ENCODE measurements at places on chromosomes 7 and 10.

GRCh38 chr10:70315815-70316214, 32.0 kb upstream of the NPFFR1 start:
- peak; percentile 21 for DNase-seq

DNA sequence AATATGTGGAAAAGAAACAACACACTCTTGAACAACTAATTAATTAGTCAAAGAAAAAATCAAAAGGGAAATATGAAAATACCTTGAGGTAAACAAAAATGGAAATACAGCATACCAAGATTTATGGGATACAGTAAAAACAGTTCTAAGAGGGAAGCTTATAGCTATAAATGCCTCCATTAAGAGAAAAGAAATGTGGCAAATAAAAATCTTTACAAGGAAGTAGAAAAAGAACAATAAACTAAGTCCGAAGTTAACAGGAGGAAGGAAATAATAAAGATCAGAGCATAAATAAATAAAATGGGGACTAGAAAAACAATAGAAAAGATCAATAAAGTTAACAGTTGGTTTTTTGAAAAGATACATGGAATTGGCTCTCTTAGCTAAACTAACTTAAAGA, 267.8 kb upstream of the NRP1 start:
- DNase-seq = no peak

GRCh38 chr10:19832699-19833098, 16.5 kb downstream of the PLXDC2 start:
- DNase-seq = no peak

- DNase-seq = peak; percentile 72
These were observed 34.0 kb upstream of the PDGFA start for GRCh38 chr7:553636-554111.

DNA sequence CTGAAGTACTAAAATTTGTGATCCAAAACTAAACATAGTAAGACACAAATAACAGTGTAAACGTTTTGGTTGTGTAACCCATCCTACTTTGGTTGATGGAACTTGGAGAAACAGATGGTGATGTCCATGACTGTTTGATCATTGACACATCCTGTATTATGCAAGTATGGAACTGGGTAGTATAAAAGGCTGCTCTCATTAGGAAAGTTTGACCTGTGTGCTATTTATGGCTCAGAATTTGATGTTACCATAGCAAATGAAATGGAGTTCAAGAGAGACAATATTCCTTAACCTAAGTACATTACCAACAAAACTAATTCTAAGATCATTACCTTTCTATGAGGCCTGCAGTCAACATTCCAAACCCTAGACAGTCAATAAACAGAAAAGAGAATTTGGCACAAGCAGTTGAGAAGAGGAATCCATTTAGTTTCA, 39.9 kb downstream of the DKK1 start:
- no peak for DNase-seq

DNA sequence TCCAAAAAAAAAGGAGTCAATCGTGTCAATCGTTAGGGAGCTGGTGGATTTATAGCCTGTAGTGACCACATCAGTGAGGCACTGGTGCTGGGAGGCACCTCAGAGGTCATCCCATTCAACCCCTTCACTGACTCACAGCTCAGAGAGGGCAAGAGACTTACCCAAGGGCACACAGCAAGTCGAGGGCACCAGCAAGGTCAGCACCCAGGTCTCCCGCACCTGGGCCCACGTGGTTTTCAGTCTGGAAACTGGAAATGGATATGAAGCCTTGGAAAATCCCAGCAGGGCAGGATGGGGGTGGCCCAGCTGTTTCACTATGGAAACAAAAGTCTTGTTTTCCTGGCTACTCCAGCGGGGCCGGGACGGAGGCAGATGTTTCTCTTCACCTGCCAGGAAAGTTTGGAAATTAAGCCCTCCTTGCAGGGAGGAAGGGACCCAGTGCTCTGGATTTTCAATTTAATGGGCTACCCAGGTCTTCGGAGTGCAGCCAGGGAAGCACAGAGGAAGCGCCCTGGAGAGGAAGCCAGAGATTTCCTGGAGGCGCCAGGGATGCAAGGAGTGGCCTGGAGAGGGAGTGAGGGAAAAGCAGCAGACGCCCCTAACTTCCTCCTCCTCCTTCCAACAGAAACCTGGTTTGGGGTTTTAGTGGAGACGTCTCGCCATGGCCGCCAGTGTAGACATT, 157.2 kb upstream of the TNRC18 start:
- peak; percentile 78 for DNase-seq

DNA sequence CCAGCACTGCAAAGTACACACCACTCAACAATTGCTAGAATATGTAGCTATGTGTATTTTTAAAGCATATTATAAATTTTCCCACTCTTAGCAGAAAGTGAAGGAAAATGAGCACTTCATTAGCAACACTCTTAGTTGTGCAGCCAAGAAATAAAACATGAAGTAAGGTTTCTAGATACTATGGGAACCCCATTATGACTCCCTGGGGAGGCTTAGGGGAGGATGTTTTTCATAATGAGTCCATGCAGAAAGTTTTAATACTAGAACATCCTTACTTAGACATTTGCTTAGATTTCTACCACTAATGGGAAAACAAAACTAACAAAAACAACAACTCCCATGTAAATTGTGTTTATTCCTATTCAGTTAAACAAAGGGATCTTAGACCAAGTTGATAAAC, 148.4 kb upstream of the HDAC9 start:
- peak; percentile 37 for DNase-seq

DNA sequence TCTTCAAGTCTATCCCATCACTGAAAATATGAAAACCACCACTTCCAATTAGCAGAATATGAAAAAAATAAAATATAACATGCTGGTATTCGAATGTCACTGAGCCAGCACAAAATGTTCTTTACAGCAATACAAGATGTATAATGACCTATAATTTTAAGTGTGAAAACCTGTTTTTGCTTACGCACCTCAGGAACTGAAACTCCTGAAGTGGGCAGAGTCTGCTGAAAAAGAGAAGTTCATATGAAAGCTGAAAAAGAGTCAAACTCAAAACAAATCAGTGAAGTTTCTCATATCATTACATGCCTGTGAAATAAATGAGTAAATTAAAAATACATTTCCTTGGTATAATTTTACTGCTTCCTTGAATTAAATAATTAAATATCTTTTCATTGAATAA, 272.5 kb downstream of the DGKB start:
- DNase-seq = no peak

DNA sequence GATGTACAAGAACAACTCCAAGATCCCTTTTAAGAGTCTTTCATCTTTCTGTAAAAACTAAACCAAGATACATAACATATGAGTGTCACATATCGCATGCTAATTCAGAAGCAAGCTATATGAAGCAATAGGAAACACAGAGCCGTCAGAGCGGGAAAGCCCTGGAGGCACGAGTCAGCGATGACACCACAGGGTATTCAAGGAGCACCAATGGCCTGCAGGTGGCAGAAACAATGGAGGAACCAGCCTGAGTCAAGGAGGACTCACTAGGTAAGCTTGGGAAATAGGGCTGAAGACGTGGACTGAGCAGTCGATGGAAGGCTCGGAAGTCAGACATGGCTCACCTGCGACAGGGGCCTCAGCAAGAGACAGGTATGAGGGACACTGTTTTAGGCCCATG, 214.4 kb downstream of the FAM107B start:
- no peak for DNase-seq

GRCh38 chr10:104301907-104302690, 33.1 kb downstream of the GSTO2 start:
- no peak for DNase-seq

DNA sequence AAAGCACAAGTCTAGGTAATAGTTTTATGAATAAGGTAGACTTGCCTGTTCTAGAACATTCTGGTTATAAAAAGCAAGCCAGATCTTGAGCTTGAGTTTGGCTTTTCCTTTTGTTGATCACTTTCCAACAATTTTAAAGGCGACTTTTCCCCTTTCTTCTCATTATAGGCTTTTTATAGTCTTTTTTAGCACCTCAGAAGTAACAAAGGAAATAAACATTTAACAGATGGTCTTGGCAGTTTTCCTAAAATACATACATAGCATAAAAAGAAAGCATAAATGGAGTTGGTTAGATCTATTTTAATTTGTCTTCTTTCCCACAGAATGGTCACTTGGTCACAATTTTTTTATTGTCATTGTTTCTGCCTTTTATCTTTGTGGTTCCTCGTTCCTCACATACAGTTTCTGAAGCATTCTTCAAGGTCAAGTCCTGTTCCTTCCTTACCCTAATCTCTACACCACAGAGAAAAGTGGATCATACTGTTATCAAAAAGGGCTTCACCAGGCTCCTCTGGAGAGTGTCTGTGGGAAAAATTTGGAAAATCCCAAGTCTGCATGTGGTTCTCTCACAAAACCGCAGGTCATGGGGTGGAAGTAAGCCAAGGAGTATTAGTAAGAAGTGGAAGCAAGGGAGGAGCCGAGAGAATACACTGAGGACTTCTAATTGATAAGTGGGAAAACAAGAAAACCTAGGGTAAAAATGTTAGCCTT, 31.3 kb downstream of the THNSL1 start:
- no peak for DNase-seq

- DNase-seq = no peak
These were observed 115.0 kb upstream of the SLC25A13 start for GRCh38 chr7:96436880-96437279.

DNA sequence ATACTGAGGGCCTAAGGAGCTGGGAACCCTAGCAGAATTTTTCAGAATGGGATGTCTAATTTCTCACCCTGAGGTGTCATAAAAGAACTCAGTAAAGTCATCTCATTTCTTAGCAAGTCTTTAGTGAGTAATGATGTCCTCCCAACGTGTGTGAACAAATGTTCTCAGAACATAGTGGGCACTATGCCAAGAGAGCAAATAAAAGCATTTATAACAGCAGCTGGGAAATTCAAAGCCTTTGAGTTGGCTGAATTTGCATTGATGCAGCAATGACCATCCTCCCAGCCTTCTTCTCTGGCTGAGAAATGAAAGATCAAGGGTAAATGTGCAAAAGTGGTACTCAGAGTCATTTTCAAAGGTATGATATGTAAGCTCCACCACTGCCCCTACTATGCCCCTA, 109.4 kb downstream of the FAM107B start:
- peak; percentile 78 for DNase-seq

DNA sequence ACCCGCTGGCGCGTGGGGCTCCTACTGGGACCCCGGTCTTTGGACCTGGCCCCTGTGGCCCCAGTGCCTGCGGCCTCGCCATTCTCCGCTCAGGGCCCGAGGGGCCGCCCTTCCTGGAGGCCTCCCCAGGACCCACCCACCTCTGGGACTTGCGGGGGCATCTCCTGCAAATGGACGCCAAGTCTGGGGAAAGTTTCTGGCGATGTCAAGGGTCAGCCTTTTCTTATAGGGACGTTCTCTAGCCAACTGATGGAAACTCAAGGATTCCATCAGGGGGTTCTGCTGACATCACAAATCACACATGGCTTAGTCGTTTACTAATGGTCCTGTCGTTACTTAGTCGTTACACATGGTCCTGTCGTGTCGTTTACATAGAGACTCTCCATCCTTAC, 57.7 kb upstream of the RHOBTB1 start:
- DNase-seq = peak; percentile 13

DNA sequence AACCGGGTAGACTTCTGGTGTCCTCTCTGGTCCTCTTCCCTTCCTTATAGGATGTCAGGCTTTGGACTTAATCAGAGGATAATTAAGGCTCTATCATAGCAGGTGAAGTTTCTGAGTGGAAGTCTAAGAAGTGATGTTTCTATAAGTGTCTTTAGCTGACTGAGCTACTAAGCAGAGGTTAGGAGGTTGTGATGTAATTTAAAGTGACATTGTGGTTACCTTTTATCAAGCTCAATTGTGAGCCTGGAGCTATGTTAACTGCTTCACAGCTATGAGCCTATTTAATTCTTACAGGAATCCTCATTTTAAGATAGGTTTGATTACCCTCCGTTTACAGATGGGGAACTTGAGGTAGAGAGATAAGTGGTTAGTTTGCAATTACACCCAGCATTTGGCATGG, 365.1 kb downstream of the AUTS2 start:
- no peak for DNase-seq

- no peak for DNase-seq
These were observed 17.8 kb upstream of the LMOD2 start for GRCh38 chr7:123637878-123638277.

DNA sequence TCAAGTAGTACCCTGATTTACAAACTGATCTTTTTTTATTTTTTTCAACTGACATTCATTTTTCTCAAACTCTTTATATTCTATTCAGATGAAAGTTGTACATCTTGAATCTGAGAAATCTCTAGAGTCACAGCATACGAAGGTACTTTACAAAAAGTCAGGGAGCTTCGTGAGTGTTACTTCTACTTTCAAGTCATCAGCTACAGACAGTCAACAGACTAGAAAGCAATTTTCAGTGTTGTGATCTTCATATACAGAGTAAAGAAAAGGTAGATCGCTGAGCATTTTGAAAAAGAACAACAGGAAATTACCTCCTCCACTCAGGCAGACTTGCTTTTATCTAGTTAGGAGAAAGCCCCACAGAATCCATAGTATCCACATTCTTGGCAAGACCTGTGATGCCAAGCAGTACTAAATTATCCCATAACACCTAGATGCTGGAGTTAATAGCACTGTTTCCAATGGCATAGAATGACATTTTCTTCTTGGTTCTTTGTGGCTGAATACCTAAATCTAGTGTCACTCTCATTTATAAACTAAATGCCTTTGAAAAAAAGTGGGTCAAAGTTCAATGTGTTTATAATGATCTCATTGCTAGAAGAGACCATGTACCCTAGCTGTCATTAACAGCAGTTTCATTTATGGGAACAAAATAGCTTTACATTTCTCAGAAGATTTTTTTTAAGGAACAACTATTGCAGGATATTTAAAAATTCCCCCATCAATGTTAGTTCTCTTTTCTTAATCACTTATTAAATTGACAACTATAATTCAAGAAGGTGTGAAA, 12.0 kb upstream of the ZNF800 start:
- DNase-seq = no peak

GRCh38 chr10:97222326-97222961, 36.7 kb upstream of the SLIT1 start:
- no peak for DNase-seq

GRCh38 chr10:68950598-68950997, 5.4 kb upstream of the DDX21 start:
- DNase-seq = no peak

DNA sequence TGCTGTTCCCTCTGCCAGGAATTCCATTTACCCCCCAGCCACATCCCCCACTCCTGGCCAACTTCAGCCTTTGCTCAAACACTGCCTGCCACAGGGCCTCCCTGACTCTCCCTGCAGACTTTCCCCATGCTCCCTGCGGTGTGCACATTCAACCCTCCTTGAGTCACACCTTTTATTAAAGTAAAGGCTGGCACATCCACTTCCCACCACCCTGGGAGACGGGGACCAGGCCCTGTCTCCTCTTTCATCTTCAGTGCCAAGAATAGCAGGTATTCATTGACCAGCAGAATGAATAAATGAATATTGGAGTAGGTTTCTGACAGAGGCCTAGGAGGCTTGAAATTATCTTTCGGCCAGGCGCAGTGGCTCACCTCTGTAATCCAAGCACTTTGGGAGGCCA, 91.4 kb downstream of the GRK5 start:
- no peak for DNase-seq

DNA sequence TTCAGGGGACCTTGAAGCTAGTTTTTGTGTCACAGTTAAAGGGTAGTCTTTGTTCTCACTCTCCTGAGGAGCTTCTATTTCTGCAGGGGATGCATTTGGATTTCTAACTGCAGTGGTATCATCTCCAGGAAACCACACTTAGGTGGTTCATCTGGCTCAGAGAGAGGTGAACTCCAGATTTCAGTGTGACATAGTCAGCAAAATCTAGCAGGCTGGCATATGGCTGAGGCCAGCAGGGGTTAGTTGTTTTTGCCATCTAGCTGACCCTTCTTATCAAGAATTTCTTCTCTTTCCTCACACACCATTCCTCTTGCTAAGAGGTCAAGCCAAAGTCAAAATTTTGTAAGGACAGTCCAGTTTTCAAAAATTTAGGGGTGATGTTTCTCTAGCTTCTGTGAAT, 248.2 kb downstream of the REEP3 start:
- DNase-seq = no peak
